Dermis microvascular lymphatic vessel endothelial cell (primary cell): ENCODE measurements at places on chromosomes 11 and 22. TPM values are rescaled to one million over a fixed set of nuclear protein-coding genes. Genes with fewer than 3 reads are reported as not detected.
A peak's percentile ranks its signal among the peaks of the same experiment; 100 is the strongest.

DNA sequence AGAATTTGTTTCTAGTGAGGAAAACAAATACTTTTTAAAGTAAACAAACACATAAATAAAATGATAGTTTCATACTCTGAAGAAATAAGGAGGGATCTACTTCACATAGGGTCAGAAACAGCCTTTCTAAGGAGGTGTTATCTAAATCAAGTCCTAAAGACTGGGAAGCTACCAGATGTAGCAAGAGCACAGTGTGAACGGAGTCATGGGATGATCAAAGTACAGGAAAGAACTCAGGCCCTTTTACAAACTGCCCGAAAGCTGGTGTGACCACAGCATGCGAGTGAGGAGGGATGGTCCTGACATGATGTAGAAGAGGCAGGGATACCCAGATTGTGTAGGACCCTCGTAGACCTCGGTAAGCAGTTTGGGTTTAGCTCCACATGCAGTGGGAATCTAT is 102.8 kb downstream of the ARHGAP32 start:
- DNase-seq = no peak

GRCh38 chr11:47765086-47765485 is 2.1 kb downstream of the FNBP4 start:
- DNase-seq = no peak

GRCh38 chr11:92226331-92227229 is 2.0 kb downstream of the FAT3 start:
- no peak for DNase-seq

OR52B2 gene
- total RNA-seq = not detected in 2 replicates

- DNase-seq = no peak
Measured at GRCh38 chr22:49597428-49598039, 230.1 kb downstream of the BRD1 start.

ALX4 gene
- total RNA-seq = not detected in 2 replicates

FIBIN gene
- total RNA-seq = not detected in 2 replicates

GRCh38 chr22:35777335-35777975 is 59.8 kb downstream of the APOL5 start:
- DNase-seq = peak; percentile 61

ZNF408 gene
- 2.8 and 5.1 TPM in 2 replicates for total RNA-seq

DNA sequence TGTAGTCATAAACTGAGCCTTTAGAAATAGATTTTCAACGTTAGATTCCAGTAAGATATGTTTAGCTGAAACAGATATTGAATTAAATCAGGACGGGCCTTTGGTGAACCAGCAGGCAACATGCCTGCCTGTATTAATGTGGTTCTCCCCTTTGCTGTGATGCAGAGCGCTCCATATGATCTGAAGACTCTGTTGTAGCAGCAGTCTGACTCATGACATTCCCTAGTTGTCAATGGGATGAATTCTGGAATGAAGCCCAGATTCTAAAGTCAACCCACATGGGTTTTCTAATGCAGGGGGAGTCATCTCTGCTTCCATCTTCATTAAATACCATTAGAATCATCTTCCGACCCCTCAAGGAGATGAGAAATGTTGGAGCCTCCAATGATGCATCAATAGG is 864.5 kb downstream of the NTM start:
- no peak for DNase-seq

C11orf42 gene
- not detected in 2 replicates for total RNA-seq

DNA sequence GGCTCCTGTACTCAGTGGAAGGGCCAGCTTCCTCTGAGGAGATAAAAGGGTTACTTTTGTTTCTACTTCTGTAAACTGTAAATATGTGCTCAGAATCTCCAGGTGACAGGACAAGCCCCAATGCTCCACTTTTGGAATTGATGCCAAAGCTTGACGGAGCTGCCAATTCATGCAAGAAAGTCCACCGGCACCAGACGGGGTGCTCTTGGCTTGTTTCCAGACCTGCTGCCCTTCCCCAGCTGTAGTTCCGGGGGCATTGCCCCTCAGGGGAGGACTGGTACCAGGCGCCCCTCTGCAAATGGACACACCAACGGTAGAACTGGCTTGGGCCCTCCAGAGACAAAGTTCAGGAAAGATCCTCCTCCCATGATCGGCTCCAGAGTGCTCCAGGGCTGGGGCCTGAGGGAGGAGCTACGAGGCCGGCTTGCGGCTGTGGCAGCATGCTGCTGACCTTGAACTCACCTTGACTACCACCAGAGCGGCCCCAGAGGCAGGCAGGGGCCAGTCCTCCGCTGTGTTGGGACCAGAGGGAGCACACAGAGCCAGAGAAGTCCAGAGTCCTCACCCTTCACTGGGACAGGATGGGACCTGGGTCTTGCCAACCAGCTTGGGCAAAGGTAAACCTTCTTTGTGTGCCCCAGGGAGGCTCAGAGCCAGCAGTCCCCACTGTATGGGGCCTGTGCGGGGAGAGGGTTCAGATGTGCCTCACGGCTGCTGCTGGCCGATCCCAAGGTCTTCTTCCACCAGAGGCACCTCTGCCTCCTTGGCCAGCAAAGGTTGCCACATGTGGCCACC is 17.8 kb upstream of the OAF start:
- no peak for DNase-seq

OR10A3 gene
- not detected in 2 replicates for total RNA-seq

GRCh38 chr22:28905256-28905832 is 22.0 kb downstream of the ZNRF3 start:
- DNase-seq = no peak

GANAB gene
- total RNA-seq = 204 and 246 TPM in 2 replicates

DNA sequence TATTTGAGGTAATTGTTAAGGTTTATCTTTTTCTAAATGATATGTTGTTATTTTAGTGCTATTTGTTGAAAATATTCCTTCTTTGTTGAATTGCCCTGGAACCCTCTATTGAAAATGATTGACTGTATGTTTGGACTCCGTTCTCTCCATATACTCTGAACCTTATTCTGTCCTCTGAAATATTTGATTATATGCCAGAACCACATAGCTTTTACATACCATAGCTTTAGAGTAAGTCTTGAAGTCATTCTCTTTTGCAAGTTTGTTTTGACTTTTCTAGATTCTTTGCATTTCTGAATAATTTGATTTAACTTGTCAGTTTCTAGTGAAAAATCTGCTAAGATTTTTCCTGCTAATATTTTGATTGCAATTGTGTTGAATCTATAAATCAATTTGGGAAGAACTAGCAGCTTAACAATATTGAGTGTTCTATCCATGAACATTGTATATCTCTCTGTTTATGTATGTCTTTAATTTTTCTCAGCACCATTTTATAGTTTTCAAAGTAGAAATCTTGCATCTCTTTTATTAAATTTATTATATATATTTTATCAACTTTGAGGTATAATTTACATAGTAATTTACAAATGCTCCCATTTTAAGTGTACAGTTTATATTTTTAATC is 51.7 kb upstream of the PITPNB start:
- no peak for DNase-seq

GRCh38 chr11:1455763-1456060 is 30.9 kb downstream of the MOB2 start:
- no peak for DNase-seq

GRCh38 chr11:5618807-5619206 is 6.0 kb upstream of the TRIM34 start:
- DNase-seq = no peak

DNA sequence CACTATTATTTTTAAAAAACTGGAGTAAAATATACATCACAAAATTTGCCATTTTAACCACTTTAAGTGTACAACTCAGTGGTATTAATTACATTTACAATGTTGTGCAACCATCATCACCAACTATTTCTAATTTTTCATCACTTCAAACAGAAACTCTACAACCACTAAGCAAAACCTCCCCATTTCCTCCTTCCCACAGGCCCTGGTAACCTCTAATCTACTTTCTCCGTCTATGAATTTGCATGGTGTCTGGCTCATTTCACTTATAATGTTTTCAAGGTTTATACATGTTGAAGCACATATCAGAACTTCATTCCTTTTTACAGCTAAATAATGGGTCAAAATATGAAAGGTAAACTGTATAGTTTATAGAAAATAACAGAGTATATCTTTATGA is 24.4 kb downstream of the DDI1 start:
- DNase-seq = no peak

MUC6 gene
- not detected in 2 replicates for total RNA-seq

OR4P4 gene
- not detected in 2 replicates for total RNA-seq

GRCh38 chr11:82754410-82754809 is 20.7 kb upstream of the FAM181B start:
- no peak for DNase-seq

GRCh38 chr11:86274503-86274902 is 27.5 kb upstream of the HIKESHI start:
- DNase-seq = peak; percentile 2

ZP1 gene
- 0.13 TPM in 1 of 2 replicates, not detected in the other for total RNA-seq

ZNF280B gene
- 0.26 and 0.38 TPM in 2 replicates for total RNA-seq

DNA sequence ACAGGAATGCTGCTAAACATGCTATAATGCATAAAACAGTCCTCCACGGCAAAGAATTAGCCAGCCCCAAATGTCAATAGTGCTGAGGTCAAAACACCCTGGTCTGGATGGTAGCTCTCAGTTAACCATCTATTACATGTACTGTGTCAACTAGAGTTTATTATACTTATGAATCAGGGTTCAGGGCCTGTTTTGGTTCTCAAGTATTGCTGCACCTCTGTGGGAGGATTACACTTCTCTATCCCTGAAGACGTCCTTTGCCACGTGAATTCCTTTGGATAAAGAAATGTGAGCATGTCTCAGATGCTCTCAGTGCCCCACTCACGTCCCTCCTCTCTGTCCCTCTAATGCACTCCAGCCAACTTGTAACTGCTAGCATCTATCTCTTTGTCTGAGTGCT is 53.4 kb downstream of the SLC1A2 start:
- no peak for DNase-seq

SOX6 gene
- under 0.01 TPM in 2 replicates for total RNA-seq

DNA sequence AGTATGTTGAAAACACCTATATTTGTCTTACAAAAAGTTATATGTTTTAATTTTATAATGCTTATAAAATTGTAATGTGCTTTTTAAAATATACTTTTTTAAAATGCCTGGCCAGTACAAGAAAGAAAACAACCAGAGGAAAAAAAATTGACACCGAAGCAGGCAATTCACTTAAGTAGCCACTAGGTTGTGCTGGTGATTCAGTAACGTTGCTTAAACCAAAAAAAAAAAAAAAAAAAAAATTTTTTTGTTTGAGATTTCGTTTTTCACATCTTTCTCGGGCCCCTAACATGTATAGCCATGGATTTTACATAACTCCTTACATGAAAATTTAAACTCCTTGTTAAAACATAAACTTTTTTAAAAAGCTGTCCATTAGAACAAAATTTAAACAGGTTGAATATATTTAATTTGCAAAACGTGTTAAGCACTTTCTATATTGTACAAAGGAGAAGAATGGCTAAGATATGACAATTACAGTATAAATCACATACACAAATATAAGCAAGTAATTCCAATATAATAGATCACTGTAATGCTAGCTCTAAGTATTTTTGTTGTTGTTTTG is 9.2 kb downstream of the OR8B4 start:
- peak; percentile 55 for DNase-seq

CALCB gene
- total RNA-seq = not detected in 2 replicates

- no peak for DNase-seq
Measured at GRCh38 chr11:65700399-65700798, 11.7 kb upstream of the KAT5 start.

DNA sequence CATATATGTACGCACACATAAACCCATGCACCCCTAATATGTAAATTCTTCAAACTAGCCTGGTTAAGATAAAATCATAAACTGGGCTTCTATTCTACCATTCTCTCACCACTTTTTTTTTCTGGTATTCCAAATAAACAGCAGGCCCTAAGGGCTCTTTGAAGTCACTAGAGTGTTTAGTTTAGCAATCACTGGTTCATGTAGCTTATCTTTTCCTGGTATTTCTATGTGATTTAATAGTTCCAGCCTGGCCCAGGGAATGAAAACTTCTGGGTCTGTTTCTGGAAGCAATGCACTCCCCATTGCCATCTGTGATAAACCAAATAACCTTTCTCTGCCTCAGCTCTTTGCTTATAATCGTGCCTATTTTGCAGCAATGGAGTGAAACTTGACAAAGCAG is 10.7 kb upstream of the MPPED2 start:
- no peak for DNase-seq

BTG4 gene
- total RNA-seq = not detected in 2 replicates

BDNF gene
- under 0.01 and 0.13 TPM in 2 replicates for total RNA-seq

GRCh38 chr11:4862447-4863236 is 13.6 kb upstream of the OR51S1 start:
- DNase-seq = no peak

OR4D5 gene
- not detected in 2 replicates for total RNA-seq

RFPL3 gene
- total RNA-seq = not detected in 2 replicates

GRCh38 chr11:77471558-77472193 is 2.2 kb downstream of the PAK1 start:
- no peak for DNase-seq

DNA sequence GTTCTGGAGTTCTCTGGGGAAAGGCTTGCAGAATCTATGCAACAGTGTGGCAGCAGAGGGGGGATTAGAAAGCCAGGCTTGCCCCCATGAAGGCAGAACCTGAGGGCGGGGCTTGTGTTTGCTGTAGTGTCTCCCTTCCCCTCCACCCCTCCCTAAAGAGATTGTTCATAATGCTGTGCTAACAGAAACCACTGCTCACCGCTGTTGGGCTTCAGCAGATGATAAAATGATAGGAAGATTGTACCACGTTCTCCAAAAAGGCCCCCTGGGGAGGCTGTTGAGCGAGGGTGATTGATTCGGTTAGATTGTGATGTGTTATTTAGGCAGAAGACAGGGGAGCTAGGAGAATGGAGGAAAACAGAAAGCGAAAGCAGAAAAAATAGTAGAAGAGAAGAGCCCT is 215.2 kb upstream of the NCAM1 start:
- no peak for DNase-seq

OR2AT4 gene
- not detected in 2 replicates for total RNA-seq

CLDN25 gene
- not detected in 2 replicates for total RNA-seq
